ENCODE measurements at places on chromosomes 7 and 10. TPM values are rescaled to one million over a fixed set of nuclear protein-coding genes. Genes with fewer than 3 reads are reported as not detected.

DNA sequence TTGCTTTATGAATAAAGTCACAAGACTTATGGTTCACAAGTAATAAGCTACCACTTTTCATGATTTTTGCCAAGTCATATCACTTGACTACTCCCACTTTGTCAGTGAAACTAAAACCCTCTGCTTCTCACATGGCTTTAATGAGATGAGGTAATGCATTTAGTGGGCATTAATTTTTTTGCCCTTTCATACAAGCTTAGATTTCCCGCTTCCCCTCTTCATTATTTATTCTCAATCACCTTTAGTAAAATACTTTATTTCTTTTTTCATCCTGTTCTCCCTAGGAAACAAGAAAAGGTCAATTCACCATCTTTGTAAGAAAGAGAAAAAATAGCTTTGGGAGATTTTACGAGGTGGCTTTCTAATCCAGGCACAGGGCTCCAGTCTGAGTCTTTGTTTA lies 109.6 kb upstream of the STARD3NL start:
- DNase-seq, result no peak

DNA sequence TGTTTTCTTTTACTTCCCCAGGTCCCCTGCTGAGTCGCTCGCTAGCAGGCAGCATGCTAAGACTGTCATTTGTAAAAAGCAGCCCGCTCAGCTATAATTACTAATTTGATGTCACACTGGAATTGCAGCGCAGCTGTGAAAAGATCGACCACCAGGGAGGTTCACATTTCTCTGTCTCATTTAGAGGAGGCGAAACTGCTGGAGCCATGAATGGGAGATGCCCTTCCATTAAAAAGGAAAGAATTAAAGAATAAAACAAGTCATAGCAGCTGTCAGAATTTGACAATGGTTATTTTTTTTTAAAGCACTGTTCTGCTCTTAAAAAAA lies 153.5 kb downstream of the PIP4K2A start:
- DNase-seq, result no peak

GRCh38 chr7:106731187-106731586 lies 70.2 kb upstream of the CCDC71L start:
- no peak for DNase-seq

PRSS37 gene
- total RNA-seq, result not detected

NPFFR1 gene
- total RNA-seq, result not detected

DNA sequence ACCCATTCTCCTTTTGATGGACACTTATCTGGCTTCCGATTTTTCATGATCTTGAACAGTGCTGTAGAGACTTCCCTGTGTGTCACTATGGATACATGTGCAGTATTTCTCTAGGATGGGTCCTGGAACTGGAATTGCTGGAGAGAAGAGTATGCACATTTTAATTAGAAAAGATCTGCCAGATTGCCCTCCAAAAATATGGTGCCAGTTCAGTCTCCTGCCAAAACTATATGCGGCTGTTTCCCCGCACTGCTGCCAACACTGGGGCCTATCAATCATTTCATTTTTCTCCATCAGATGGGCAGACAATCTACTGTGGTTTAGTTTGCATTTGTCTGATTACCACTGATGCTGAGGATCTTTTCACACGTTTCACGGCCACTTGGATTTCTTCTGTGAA lies 105.0 kb downstream of the SH2D4B start:
- no peak for DNase-seq

MAGI2 gene
- total RNA-seq, result 6.7 TPM

GRCh38 chr7:120395526-120396019 lies 122.6 kb downstream of the KCND2 start:
- DNase-seq, result no peak

ARL3 gene
- 6.4 TPM for total RNA-seq

DNA sequence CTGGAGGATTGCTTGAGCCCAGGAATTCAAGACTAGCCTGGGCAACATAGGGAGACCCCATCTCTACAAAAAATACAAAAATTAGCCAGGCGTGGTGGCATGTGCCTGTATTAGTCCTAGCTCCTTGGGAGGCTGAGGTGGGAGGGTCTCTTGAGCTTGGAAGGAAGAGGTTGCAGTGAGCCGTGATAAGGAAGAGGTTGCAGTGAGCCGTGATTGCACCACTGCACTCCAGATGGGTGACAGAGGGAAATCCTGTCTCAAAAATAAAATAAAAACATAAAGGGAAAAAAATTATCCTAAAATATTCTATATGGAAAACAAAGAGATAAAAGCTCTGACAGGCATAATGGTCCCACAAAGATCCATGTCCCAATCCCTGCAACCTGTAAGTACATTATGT lies 87.9 kb upstream of the KAT6B start:
- no peak for DNase-seq

- DNase-seq, result no peak
These were observed 189.2 kb upstream of the COL1A2 start for GRCh38 chr7:94205529-94205928.

DNA sequence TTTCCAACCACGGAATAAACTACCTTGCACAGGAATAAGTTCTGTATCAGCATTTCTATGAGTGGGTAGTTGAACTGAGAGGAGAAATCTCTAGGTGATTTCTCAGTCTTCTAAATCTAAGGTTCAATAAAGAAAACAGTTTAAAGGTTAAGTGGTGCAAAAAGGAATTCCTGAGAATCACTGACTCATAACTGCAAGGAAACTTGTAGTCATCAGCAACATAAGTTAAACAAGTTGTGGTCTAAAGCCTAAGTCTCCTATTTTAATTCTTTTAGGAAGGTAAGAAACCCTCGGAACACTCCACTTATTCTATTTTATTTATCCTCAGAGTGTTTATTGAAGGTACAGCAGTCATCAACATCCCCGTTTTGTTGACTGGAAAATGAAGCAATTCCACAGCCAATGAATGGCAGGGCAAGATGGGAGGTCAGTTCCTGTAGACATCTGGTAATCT lies 92.4 kb upstream of the PIK3CG start:
- no peak for DNase-seq

DNA sequence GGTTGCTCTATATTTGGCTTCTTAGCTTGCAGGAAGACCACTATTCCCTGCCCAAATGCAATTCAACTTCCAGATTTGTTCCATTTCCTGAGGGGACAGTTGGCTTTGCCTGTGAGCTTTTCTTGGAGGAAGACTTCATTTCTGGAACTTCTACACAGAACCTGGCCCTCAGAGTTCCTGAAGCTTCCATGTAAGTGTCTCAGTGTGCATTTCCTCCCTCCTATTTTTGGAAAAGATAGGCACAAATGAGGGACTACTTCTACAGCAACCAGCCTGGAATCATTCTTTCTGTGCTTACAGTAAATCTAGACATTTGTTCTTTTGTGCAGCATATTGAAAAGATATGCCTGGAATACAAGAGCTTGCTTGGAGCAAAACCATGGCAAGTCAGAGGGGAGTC lies 164.3 kb downstream of the CREB5 start:
- no peak for DNase-seq

GRCh38 chr7:33845991-33846509 lies 59.3 kb upstream of the BMPER start:
- DNase-seq, result no peak

DNA sequence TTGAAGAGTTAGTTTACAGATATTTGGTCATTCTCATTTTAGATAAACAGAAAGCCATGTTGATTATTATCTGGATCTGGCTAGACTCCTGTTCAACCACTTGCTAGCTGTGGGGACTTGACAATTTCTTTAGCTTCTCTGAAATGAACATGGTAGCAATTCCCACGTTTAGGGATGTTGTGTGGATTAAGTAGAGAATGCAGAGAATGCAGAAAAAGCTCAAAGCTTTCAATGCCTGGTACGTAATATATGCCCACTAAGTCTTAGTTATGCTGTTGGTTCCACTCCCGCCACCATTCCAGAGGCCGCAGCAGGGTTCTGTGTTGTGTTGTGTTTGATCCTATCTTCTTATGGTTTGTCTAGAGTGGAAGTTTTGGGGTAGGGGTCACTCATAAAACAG lies 39.2 kb upstream of the RPA3 start:
- DNase-seq, result no peak

GRCh38 chr10:112723876-112724275 lies 226.2 kb upstream of the TCF7L2 start:
- DNase-seq, result no peak

GRCh38 chr10:112926906-112927688 lies 22.9 kb upstream of the TCF7L2 start:
- no peak for DNase-seq
